NCI-H1436 treated with DMSO at 0.1 percent for 48 hours (cell line): ENCODE measurements at places on chromosomes 1 and 21.

DNA sequence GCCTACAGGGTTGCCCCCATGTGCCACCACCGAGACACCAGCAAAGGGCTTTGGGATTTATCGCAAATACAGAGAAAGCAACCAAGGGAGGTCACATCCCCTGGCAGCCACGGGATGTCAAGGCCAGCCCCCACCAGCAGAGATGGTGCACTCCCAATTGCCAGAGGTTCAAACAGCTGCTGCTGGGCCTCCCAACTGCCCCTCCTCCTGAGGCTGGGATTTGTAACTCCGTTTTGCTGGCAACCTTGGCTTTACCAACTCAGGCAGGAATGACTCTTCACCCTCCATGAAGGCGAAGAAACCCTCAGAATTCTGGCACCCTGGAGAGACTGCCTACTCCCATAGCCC, 11.6 kb downstream of the TMEM53 start:
- no peak for DNase-seq

GRCh38 chr1:58543260-58543659, 3.3 kb downstream of the OMA1 start:
- DNase-seq, result no peak

DNA sequence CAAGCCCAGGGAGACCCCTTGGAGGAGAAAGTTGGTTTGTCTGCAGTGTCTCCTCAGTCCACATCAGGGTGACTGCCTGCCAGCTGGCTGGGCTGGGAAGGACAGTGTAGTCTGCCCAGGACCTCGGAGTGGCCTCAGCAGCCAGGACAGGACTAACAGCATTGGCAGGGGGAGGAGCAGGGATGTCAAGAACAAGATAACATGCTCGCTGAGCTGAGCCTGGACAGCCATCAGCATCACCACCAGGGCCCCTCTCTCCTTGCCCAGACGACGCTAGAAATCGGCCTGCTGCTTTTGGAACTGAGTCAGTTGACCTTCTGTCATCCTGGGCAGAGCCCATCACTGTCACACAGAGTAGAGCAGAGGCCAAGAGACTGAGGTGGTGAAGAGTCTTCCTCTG, 83.6 kb upstream of the CNTN2 start:
- no peak for DNase-seq

GRCh38 chr1:43616383-43616782, 33.6 kb upstream of the KDM4A start:
- DNase-seq, result no peak

GRCh38 chr1:245887829-245888228, 619.2 kb downstream of the SMYD3 start:
- DNase-seq, result no peak

GRCh38 chr1:154873321-154873950, 3.4 kb upstream of the KCNN3 start:
- no peak for DNase-seq

GRCh38 chr1:44326821-44327465, 28.1 kb downstream of the ERI3 start:
- no peak for DNase-seq

GRCh38 chr1:110250749-110251148, 40.6 kb downstream of the KCNC4 start:
- no peak for DNase-seq
